GM12892 (cell line): ENCODE measurements at places on chromosomes 13 and 19.

DNA sequence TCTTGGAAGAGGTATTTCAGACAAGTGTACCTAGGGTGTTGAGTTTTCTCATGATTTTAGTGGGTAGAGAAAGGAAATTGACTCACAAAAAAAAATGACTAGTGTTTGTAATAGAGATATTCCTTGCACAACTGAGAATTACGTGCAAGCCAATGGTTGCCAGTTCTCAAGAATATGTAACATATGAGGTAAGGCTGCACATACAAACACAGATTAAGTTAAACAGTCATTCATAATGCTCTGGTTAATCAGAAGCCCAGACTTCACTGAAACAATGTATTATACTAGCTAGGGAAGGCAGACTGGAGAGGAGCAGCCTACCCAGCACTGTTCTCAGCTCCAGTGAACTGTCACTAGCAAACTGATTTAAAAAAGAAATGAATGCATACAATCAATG, 418.3 kb downstream of the DIAPH3 start:
- DNase-seq: no peak

- DNase-seq: peak; percentile 78
Observed at GRCh38 chr19:41449079-41449864, 6.3 kb downstream of the ERICH4 start.

DNA sequence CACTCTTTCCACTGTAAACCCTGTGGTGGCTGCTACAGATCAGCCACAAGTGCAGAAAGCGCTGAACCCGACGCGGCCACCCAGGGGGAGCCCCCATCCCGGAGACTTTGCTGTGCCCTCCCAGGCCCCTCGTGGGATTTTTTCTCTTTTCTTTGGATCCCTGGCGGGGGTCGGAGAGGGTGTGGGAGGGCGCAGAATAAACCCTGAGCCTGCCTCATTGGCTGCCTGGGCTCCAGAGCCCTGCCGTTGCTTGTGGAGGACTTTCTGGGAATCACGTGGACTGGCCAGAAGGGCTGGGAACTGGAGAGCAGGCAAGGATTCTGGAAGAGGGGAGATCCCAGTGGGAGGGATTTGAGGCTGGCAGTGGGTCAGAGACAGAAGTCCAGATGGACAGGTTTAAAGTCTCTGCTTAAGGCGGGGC, 24.9 kb downstream of the GADD45B start:
- DNase-seq: no peak

DNA sequence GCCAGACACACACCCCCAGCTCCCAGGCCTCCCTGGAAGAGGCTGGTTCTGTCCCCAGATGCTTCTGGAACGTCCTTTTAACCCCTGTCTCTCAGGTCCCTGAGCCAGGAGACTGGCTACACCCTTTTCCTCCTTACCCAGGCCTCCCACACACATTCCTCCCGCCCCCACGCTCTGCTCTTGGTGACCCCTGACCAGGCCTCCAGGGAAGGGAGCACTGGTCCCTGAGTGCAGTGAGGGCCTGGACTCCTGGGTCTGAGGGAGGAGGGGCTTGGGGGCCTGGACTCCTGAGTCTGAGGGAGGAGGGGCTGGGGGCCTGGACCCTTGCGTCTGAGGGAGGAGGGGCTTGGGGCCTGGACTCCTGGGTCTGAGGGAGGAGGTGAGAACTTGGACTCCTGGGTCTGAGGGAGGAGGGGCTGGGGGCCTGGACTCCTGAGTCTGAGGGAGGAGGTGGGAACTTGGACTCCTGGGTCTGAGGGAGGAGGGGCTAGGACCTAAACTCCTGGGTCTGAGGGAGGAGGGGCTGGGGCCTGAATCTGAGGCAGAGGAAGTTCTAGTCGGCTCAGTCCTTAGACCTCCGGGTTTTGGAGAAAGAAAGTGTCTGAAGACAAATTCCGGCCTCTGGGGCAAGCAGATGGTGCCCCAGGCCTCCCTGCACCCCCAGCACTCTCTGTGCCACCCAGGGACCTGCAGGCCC, 527 bp downstream of the KLK6 start:
- DNase-seq: no peak

DNA sequence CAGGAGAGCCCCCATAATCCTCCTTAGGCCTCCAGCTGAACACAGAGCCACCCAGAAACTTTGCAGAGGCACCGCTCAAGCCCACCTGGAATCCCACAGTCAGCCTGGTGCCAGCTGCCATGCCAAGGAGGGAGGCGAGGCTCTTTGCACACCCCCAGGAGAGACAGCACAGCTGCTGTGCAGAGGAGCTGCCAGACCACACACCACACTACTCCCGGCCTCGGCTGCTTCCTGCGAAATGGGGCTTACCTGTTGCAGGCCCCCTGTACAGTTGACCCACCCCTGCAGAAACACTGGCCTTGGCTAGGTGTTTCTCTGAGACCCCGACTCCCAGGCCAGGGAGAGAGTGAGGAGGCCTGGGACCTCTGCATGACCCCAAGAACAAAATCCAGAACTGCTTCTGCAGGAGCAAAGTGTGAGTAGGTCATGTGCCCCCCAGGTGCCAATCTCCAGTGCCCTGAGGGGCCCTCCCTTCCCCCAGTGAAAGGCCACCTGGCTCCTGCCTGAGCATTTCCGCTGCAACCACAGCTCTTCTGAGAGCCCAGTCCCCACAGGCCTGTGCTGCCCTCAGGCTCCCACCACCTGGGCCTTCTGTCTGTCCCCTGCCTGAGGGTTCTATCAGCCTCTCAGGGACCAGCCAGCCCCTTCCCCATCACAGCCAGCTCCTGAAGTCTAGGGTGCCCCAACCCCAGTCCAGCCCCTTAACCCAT, 580.4 kb downstream of the UQCRFS1 start:
- DNase-seq: no peak

DNA sequence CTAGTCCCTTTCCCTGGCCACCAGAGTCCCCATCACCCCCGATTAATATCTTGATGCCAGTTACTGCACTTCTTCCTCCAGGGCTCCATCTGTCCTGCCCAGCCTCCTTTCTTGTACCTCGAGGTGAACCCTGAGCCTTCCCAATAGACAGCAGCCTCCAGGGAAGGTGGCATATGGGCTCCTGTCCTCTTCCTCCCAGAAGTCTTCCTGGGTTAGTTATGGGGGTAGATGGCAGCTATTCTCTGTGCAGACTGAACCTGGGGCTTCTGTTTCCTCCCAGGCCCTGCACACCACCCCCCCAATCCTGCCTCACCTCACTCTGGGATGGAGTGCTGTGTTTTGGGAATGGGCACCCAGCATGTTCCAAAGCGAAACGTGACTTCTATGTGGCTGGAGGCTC, 2.6 kb downstream of the RNF225 start:
- no peak for DNase-seq

- no peak for DNase-seq
Observed at GRCh38 chr13:102138635-102139190, 263.1 kb downstream of the FGF14 start.

DNA sequence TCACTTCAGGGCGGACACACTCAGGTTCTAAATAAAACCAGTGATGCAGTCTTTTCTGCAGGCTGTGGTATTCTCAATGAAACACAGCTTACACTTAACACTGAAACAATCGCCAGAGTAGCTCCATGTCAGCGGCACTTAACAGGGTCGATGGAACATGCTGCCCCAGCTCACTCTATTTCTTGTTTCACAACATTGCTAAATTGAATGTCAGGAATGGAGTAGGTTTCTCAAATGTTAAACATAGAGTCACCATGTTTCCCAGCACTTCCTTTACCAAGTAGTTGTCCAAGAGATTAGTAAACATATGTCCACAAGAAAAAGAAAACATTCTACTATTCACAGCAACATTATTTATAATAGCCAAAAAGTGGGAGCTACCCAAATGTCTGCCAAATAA, 306.9 kb downstream of the SLITRK6 start:
- DNase-seq: no peak

GRCh38 chr13:48749144-48749543, 95.4 kb downstream of the CYSLTR2 start:
- DNase-seq: no peak
